SHP77 treated with DMSO at 0.1 percent for 48 hours (cell line): ENCODE measurements at places on chromosomes 1 and 21.

DNA sequence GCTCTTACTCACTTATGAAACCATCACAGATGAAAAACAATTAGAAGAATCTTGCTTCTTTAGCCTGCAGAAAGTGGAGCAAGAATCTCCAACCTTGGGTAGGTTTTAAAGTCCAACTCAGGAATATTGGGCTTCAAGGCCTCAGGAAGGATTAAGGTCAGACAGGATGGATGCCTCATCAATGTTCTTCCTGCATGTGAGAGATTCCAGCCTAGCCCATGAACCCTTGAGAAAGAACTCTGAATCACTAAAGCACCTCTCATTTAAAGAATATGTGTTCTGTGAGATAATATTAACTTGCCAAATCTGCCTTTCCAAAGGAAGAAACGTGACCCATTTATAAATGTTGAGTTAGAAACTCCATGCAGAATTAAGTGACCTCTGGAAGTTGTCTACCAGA, 345.2 kb upstream of the CAMK1G start:
- DNase-seq: no peak

DNA sequence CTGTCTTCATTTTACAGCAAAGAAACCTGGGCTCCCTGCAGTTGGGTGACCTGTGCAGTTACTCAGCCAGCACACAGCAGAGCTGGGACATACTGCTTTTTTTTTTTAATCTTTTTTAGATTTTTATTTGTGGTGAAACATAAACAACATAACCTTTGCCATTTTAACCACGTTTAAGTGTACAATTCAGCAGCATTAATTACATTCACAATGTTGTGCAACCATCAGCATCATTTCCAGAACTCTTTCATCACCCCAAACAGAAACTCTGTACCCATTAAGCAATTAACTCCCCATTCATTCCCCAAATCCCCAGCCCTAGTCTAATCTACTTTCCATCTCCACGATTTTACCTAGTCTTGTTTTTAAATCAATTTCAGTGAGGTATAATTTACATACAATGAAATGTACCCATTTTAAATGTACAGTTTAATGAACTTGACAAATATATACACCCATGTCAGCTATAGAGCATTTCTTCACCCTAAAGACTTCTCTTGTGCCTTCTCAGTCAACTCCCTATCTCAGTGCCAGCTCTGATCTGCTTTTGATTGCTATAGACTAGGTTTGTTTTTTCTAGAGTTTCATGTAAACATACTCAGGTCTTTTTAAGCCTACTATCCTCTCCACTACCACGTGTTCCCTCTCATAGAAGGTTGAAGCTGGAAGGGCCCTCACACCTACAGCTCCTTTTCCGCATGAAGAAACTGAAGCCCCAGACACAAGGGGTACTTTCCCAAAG, 37.8 kb upstream of the C8B start:
- no peak for DNase-seq

GRCh38 chr1:109160071-109160840, 46.3 kb downstream of the ELAPOR1 start:
- no peak for DNase-seq

DNA sequence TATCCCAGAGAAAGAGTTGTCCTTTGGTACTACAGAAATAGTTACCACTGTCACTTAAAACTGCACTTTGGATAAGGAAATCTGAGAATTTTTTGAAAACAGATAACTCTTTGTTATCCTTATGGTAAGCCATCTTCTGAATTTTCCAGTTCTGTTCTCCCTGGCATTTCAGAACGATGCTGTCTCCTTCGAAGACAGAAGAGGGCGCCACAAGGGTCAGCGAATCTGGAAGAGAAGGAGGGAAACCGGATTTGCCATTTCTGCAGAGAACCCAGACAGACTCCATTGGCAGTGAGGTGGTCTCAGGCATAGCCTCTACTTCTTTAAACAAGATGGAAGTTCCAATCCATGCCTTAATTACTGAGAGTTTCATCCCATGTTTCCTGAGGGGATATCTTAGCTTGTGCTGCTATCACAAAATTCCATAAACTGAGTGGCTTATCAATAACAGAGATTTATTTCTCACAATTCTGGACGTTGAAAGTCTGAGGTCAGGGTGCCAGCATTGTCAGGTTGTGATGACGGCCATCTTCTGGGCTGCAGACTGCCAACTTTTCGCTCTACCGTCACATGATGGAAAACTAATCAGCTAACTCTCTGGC, 6.4 kb downstream of the FCRL2 start:
- DNase-seq: no peak

GRCh38 chr1:248686815-248687214, 15.8 kb downstream of the OR14I1 start:
- DNase-seq: no peak

GRCh38 chr21:35791541-35792325, 268.6 kb downstream of the SETD4 start:
- no peak for DNase-seq

GRCh38 chr1:234230414-234230862, 142.8 kb upstream of the COA6 start:
- peak; percentile 29 for DNase-seq

GRCh38 chr1:30538226-30538992, 185.0 kb downstream of the MATN1 start:
- no peak for DNase-seq

DNA sequence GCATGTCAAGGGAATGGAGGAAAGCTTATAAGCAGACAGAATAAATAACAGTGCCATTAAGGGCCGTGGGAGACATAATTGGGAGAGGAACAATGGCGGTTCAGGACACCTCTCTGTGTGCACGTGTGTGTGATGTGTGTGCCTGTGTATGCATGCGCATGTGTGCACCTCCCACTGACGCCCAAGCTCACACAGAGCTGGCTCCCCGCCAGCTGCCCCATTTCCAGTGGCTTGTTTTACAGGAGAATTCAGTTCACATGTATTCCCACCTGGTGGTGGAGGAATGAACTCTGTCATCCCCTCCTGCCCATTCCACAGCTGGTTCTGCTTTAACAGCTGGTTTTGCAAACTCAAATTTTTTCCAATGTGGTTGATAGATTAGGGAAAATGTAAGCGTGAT, 262.2 kb downstream of the AJAP1 start:
- DNase-seq: no peak

DNA sequence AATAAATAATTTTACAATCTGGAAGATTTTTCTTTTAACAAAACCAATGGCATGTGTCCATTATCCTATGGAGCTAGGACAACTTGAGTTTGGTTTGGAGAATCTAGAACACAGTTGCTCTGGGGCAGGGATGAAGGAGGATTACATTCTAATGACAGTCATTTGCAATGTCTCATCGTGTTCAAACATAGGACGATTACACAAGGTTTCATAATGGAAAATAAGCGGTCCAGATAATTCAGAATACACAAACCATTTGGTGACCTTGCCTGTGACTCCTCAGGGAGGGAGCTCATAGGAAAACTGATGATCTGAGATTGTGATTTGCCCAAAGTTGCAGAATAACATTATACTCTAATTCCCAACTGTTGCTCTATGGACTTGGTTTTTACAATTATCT, 27.6 kb upstream of the RGL1 start:
- DNase-seq: no peak

- no peak for DNase-seq
Observed at GRCh38 chr1:32028746-32029145, 15.1 kb downstream of the KHDRBS1 start.

DNA sequence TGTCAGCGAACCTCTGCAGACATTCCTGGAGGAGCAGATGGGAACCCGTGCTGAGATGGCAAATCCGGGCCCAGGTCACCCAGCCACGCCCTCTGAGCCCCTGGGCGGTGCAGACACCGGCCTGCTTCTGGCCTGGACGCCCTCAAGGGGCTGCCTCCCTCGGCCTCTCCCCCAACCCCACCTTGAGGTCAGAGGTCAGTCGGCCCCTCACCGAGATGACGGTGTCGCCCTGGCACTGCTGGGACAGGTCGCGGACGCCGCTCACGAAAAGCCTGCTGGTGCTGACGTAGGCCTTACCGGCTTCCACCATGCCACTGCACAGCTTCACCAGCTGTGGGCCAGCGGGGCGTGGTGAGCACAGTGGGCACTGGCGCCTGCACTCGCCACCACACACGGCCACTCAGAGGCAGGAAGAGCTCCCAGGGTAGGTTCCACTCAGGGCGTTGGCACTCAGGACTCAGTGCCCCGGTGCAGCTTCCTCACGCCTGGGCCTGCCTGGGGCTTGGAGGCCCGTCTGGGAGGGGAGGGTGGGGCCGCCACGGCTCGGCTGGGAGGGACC, 4.7 kb downstream of the ACAP3 start:
- DNase-seq: no peak

- no peak for DNase-seq
Observed at GRCh38 chr1:28308750-28309149, 20.1 kb upstream of the MED18 start.

DNA sequence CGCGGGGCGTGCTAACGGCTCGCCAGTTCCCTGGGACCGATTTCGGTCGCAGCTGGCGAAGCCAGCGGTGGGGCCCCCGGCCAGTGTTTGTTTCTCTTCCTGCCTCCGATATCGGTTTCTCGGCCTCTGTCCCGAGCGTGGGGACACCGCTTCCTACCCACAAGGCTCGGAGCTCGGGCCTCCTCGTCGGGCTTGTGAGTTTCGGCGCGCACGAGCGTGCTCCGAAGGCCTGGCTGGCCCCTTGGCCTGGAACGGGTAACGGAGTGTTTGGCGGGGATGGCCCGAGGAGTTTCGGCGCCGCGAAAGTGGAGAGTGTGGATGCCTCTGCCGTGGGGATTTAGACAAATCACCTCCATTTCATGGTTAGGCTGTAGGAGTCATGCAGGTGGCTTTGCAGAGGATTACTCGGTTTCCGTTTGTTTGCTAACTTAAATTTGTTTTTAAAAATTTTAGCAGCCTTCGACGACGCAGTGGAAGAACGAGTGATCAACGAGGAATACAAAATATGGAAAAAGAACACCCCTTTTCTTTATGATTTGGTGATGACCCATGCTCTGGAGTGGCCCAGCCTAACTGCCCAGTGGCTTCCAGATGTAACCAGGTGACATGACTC, 559 bp downstream of the RBBP4 start:
- DNase-seq: no peak

DNA sequence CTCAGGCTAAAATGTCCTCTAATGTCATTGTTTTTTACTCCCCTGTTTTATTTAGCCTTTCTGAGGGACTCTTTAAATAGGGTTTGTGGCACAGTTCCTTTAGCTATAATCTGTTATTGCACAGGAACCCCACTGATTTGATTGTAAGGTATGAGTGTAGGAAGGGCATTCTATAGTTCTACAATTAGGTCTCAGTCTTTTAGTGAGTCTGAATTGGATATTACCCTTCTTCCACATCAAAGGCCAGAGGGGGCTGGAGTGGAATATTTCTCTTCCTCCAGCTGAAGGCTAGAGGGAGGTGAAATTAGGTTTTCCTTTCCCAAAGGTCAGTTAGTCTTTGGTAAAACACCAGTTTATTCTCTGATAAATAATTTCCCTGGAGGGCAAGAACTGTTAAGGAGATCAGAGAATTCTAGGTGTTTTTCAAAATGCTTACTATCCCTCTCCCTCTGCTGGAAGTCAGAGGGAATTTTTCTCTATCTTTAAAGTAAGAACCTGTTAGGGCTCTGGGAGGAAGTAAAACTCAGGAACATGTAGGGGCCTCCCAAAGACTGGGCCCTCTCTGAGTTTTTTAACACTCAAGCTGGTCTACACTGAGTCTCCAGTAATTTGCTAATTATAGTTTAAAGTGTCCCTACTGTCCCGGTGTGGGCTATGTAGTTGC, 176.3 kb upstream of the ZNHIT6 start:
- DNase-seq: no peak

- DNase-seq: no peak
Observed at GRCh38 chr1:42824481-42825035, 7.4 kb upstream of the SVBP start.

- DNase-seq: no peak
Observed at GRCh38 chr1:212700892-212701819, 1.5 kb upstream of the BATF3 start.

DNA sequence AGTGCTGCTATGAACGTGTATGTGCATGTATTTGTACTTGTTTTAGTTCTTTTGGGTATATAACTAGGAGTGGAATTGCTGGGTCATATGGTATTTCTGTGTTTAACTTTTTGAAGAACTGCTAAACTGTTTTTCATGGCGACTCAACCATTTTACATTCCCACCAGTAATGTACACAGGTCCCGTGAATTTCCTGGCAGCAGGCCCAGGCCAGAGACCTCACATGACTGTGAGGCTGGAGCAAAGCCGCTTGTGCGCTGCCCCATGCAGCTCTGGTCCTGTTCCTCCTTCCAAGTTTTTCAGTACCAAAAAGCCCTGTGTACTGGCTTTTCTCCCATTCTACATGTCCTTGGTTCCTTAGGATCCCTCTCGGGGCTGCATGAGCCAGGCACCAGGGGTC, 29.6 kb downstream of the ACOT11 start:
- DNase-seq: peak; percentile 10

- DNase-seq: no peak
Observed at GRCh38 chr21:45655124-45655523, 11.6 kb downstream of the PCBP3 start.

- DNase-seq: no peak
Observed at GRCh38 chr1:17274186-17275170, 25.6 kb downstream of the PADI3 start.

GRCh38 chr1:94304553-94304952, 67.2 kb upstream of the ARHGAP29 start:
- no peak for DNase-seq

DNA sequence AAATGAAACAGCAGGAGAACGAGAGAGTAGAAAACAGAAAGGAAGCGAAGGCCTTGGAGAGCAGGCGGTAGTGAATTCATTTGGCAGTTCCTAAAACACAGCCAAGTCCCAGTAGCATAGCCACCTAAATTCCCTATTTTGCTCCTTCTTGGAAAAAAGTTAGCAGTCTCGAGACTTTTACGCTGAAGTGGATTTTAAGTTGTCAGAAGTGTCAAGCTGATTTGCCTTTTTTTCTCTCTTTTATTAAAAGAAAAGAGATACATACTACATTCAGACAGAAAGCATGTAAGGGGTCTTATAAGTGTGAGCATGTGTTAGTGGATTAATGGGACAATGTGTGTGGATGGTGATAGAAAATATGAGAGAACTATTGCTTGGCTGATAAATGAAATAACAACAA, 19.2 kb downstream of the NFIA start:
- no peak for DNase-seq

DNA sequence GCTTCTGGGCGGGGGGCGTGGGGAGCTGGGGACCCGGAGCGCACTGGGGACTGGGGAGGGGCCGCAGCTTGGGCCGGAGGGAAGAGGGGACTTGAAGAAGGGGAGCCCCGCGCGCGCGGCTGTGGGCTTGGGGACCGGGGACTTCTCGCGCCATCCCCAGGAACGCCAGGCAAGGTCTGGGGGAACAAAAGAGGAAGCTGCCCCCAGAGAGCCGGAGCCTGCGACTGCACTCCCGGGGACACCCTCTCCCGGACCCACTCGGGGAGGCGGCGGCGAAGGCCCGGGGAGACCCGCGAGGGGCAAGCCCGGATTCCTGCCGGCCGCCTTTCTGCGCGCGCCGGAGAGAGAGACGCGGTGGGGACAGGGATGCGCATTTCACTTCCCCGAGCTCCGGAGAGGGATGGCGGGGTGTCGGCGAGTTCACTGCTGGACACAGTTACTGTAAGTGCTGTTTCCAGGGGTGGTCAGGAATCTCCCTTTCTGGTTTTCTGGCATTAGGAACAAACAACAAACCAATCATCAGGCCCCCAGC, 732 bp downstream of the ABCG1 start:
- no peak for DNase-seq
